RKO (cell line): ENCODE measurements at places on chromosomes 12 and 14.

GRCh38 chr12:5871741-5872140 is 73.3 kb downstream of the ANO2 start:
- no peak for DNase-seq

GRCh38 chr12:57896115-57896433 is 45.3 kb upstream of the ATP23 start:
- peak; percentile 11 for DNase-seq

DNA sequence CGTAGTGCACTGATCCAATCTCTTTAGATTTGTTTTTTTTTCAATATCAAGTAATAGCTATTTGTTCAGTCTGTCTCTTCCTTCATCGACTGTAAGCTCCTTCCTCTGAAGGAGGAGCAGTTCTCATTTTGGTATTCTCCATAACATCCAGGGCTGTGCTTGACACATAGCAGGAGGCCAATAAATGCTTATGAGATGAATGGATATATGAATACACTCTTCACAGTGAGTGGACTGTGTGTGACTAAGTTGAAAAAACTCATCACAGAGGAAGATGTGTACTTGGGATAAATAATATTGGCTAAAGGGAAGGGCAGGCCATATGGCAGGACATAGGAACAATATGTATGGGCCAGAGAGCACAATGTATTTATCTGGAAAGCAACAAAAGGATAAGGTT is 205.3 kb upstream of the PRICKLE1 start:
- peak; percentile 7 for DNase-seq

DNA sequence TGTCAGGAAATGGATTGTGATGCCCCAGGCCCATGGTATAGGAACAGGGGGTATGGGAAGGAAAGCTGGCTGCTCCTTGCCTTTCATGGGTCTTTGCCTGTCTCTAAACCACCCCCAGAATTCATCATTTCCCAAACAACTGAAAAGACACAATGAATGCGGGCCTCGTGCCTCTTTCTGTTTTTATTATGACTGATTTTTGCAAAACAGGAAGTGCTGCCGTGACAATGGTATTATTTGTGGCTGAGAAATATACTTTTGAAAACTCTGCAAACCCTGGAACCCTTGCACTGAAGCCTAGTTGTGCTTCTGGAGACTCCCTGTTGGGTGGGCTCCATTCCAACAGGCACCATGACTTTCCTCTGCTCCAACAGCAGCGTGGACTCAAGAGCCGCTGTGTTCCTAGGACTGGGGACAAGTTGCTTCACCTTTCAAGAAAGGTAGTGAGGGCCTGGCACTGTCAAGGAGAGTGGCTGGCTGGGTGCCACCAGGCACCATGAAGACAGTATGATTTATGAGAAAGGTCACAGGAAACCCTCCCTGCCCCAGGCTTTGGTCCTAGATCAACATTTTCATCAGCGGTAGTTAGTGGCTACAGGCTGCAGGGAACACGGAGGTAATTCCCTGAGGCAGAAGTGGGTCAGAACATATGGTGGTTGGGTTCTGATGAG is 4.8 kb upstream of the DGLUCY start:
- no peak for DNase-seq

DNA sequence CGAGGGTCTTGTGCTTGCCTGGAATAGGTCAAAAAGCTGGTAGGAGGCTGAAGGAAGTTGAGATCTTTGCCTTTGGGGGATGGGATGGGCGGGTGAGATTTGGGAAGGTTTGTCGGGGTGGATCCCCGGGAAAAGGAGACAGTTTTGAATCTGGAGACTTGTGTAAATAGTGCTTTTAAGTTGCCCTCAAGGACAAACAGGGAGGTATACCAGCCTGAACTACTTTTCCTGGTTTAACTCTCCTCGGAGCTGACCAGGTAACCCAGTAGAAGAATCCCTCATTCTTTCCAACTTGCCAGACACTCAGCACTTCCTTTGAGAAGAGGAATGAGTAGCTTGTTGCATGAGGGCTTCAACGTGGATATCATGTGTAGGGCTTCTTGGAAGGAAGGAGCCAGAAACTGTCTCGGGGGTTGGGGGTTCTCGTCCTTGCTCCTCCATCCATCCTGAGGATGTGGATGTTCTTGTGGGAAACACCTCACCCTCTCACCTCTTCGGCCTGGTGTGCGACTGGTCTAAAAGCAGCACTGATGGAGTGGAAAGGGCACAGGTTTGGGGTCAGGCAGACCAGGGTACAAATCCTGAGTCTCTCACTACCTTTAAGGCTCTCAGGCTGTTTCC is 1.9 kb downstream of the TEAD4 start:
- peak; percentile 21 for DNase-seq

- DNase-seq: no peak
Observed at GRCh38 chr12:65615118-65615517, 209.2 kb upstream of the HMGA2 start.

- DNase-seq: no peak
Observed at GRCh38 chr12:24975425-24975824, 26.5 kb upstream of the BCAT1 start.

- no peak for DNase-seq
Observed at GRCh38 chr12:2142068-2142467, 89.3 kb downstream of the CACNA1C start.

DNA sequence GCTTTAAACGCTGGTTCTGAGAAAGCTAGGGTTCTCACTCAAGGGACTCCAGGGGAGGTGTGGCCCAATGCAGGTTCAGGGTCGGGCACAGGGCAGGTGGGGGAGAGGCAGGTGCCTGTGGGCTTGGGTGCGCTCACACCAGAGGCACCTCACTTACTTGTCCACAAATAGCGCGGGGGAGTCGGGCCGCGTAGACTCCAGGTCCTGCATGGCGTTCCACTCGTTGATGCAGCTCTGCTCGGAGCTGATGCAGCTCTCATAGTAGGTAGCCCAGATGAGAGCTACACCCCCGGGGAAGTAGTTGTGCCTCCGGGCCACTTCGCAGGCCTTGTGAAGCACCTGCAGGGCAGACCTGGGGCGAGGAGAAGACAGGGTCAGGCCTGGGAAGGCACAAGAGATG is 49.9 kb downstream of the SSH1 start:
- DNase-seq: no peak

DNA sequence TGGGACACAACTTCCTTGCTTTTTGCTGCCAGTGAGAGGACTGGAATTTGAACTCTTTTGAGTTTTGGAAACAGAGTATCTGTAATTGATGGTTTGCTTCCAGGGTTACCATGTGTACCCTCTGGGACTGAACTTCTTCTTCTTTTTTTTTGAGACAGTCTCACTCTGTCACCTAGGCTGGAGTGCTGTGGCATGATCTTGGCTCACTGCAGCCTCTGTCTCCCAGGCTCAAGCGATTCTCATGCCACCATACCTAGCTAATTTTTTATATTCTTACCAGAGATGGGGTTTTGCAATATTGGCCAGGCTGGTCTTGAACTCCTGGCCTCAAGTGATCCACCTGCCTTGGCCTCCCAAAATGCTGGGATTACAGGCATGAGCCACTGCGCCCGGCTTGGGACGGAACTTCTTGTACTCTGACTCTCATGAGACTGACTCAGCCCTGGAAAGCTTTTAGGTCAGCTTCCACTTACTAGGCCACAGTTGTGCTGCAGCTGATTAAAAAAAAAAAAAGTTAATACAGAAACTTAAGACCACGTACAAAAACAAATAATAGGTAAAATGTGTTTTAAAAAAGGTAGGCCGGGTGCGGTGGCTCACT is 15.8 kb downstream of the SEL1L start:
- DNase-seq: no peak

GRCh38 chr12:29223426-29223825 is 74.3 kb downstream of the FAR2 start:
- DNase-seq: no peak

GRCh38 chr14:51677266-51677665 is 25.6 kb downstream of the FRMD6 start:
- DNase-seq: no peak

DNA sequence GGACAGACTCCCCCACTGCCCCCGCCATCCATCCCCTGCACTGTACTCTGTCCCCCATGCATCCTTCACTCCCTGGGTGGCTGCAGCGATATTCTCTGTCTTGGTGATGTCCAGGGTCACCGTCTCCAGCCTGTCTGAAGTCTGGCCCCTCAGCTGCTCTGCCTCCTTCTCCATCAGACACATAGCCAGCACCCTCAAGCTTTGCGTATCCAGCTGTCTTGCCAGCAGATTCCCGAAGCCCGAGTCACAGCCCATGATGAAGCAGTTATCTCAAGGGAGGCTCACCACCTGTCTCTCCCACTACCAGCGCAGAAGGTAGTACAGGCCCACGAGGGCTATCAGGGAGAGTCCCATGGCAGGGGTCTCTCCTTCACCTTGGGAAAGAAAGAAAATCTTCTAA is 77.8 kb downstream of the HSD17B6 start:
- DNase-seq: peak; percentile 9

DNA sequence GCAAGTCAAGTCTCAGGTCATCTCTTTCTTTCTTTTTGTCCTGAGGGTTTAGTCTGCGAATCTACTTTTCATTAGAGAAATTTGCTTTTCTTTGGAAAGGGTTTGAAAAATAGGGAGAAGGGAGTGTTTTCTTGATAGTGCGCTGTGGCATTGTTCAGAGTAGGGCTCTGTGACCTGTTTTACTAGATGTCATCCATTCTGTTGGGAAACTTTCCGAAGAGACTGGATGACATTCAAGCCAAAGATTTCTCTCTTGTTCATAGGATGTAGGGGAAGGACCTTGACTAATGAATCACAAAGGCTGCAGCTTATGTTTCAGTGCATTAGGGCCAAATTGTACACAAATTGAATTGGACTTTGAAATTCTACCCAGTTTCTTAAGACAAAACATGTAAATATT is 14.7 kb downstream of the DLST start:
- DNase-seq: no peak

- no peak for DNase-seq
Observed at GRCh38 chr14:65320661-65321308, 91.7 kb upstream of the FUT8 start.

DNA sequence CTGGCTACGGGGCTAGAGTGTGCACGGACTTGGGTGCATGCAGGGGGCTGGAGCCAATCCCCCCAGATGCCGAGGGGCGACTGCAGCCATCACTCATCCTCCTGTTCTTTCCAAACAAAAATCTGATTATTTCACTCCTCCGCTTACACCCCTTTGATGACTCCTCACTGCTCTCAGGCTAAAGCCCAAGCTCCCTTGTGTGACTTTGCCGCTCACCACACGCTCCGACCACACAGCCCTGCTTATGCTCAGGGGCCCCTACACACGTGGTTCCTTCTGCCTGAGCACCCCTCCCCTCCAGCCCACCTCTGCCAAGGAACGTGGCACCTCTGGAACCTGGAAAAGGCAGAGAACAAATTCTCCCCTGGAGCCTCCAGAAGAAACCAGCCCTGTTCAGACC is 13.7 kb downstream of the CHFR start:
- DNase-seq: no peak

DNA sequence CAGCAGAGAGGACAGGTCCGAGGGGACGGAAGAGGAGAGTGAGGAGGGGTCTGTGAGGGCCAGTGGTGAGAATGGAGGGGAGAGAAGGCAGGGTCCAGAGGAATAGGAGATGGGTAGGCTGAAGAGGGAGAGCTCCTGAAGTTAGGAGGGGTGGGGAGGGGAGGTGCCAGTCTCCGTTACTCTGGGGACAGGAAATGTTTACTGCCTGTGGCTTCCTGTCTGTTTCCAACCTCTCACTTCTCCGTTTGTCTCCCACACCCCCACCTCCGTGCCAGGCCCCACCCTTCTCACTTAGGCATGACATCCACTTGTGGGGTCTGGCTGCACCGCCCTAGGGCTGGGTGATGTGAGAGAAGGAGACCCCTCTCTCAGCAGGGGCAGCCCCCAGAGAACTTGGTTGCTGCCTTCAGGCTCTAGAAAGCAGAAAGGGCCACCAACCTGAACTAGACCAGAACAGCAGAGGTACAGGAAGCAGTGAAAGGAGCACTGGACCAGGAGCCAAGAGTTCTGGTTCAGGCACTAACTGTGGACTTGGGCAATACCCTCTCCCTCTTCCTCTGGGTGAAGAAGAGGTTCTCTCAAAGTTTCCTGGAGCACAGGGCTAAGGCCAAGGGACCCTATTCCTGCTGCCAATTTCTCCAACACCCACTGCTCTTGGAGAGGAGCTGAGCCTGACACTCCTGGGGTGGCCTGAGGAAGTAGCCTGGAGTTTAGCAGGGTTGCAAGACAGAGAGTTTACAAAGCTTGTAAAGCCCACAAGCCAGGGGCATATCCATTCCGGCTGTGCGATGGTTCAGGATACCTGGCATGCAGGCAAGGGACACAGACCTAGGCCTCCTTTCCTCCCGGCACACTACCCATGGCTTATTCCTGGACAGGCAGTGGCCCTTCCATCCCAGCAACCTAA is 5.5 kb downstream of the ITGA5 start:
- DNase-seq: no peak

- DNase-seq: no peak
Observed at GRCh38 chr14:54116198-54116885, 159.7 kb upstream of the BMP4 start.

DNA sequence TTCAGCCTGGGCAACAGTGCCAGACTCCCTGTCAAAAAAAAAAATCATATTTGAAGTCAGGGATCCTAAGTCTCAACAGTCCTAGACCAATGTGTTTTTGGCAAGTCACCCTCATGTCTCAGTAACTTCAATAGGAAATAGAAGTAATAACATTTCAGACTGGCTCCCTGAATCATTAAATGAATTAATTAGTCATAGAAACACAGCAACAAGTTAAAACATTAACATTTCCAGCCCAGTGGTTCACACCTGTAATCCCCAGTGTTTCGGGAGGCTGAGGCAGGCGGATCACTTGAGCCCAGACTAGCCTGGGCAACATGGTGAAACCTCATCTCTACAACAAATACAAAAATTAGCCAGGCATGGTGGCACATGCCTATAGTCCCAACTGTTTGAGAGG is 125.2 kb downstream of the GTF2A1 start:
- no peak for DNase-seq

- peak; percentile 35 for DNase-seq
Observed at GRCh38 chr14:80584744-80585505, 356.6 kb downstream of the CEP128 start.

DNA sequence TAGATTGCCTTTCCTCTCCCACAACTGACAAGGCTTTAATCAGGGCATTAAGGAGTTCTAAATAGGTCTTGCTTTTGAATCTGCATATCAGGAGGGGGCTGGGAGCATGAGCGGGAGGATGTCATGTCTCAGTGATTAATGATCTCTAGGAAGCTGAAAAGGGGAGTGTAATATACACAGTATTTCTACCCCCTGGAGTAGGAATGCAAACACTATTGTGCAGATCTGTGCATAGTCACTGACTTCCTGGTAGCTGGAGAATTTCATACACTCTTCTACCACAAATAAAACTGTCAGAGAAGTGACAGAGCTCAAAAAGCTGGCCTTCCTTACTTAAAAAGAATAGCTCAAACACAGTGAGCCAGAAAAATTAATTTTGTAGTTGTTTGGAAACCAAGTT is 65.8 kb downstream of the RIC8B start:
- DNase-seq: no peak

DNA sequence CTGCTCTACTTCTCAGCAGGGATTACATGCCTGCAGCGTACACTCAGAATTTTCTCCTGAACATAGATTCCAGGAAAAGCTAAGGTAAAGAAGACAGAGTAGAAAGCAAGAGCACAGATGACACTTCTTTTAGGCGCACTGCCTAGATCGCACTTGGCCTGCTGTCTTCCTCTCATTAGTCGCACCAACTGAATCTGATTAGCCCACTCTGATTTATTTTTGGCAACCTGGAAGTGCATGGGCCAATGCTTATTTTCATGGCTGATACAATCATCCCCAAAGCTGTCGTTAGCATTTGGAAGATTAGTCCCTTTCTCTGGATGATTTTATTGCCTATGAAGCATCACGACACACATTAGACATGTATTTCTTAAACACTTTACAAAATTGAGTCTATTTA is 152.5 kb downstream of the PTPRO start:
- no peak for DNase-seq
